D721Med (cell line): ENCODE measurements at places on chromosomes 2 and 18.

- DNase-seq, result no peak
Observed at GRCh38 chr18:3236470-3236869, 11.1 kb upstream of the MYL12A start.

- peak; percentile 60 for DNase-seq
Observed at GRCh38 chr2:15939556-15939853, 845 bp upstream of the MYCN start.

GRCh38 chr2:200255549-200255948 is 50.9 kb upstream of the SPATS2L start:
- no peak for DNase-seq

DNA sequence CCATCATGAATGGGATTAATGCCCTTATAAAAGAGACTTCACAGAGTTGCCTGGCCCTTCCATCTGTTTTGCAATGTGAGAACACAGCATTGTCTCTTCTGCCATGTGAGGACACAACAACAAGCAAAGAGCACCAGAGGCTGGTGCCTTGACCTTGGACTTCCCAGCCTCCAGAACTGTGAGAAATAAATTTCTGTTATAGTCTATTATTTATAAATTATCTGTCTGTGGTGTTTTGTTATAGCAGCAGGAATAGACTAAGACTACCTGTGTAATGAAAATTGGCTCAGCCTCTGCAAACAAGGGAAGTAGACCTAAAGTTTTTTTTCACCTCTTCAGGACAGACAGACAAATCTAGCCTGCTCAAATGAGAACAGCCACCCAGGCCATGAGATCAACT is 19.3 kb upstream of the ZC3H15 start:
- no peak for DNase-seq

GRCh38 chr18:28771849-28772248 is 594.9 kb upstream of the CDH2 start:
- DNase-seq, result no peak

DNA sequence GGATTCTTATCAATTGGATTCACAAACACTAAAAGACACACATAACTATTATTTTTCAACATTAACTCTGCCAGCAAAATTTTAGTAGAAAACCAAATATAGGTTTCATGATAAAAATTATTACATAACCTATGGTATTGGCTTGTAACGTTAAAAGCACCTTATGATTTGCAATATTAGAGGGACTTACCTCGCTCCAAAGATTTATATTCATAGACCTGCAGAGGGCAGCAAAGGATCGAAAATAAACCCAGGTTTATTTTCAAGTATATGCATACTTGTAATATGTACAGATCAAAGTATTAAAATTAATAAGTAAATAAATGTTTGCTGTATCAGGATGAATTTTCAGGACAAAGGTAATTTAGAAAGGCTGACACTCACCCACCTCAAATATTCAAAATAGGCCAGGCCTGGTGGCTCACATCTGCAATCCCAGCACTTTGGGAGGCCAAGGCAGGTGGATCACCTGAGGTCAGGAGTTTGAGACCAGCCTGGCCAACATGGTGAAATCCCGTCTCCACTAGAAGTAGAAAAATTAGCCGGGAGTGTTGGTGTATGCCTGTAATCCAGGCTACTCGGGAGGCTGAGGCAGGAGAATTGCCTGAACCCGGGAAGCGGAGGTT is 45.3 kb downstream of the LRPPRC start:
- no peak for DNase-seq

DNA sequence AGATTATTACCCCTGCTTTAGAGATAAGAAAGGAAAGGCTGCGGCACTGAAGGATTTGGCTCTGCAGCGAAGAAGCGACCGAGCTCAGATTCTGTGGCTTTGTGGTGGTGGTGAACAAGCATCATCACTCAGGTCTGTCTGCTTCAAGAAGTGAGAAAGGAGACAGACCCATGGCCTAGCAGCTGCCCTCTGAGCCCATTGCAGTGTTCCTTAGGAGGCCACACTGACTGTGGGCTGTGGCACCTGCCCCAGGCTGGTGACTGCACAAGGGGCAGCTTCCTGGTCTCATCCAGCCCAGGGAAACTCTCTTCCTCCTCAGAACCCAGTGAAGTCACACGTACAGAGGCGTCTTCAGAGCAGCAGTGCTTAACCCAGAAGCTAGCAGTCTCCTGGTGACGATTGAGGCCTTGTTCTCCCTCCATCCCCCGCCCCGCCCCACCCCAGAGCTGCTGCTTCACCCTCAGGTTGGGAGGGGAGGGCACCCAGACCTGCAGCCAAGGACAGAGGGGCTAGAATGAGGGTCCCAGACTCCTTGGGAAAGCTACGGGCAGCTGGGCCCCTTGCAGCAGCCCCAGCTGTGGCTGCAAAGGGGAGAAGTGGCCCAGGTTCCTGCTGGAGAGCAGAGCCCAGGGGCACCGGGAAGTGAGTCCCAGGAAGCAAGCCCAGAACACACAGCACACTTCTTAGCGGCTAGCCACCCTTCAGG is 22.2 kb downstream of the BIN1 start:
- DNase-seq, result no peak

GRCh38 chr18:40569605-40570004 is 1385.4 kb upstream of the PIK3C3 start:
- DNase-seq, result no peak
